ENCODE measurements at places on chromosomes 13 and 19. TPM values are rescaled to one million over a fixed set of nuclear protein-coding genes. Genes with fewer than 3 reads are reported as not detected.

The APOC4 gene
- total RNA-seq: not detected

The ZNF296 gene
- total RNA-seq: 0.59 TPM

The ZNF613 gene
- total RNA-seq: 4.6 TPM

The ZIC5 gene
- total RNA-seq: not detected

The NRTN gene
- total RNA-seq: not detected

The KLK3 gene
- total RNA-seq: not detected

The RUVBL2 gene
- 389 TPM for total RNA-seq

The POGLUT2 gene
- 22.5 TPM for total RNA-seq

The SIGLEC5 gene
- total RNA-seq: not detected

The ACER1 gene
- not detected for total RNA-seq

The ACP5 gene
- total RNA-seq: 2.1 TPM

The PLK5 gene
- not detected for total RNA-seq

The SIGLEC10 gene
- total RNA-seq: not detected

The PCSK4 gene
- 5.5 TPM for total RNA-seq

The ZNF90 gene
- 4.2 TPM for total RNA-seq

The CGB8 gene
- not detected for total RNA-seq

The LAIR1 gene
- total RNA-seq: not detected
